ENCODE measurements at places on chromosomes 2 and 18. TPM values are rescaled to one million over a fixed set of nuclear protein-coding genes. Genes with fewer than 3 reads are reported as not detected.

DNA sequence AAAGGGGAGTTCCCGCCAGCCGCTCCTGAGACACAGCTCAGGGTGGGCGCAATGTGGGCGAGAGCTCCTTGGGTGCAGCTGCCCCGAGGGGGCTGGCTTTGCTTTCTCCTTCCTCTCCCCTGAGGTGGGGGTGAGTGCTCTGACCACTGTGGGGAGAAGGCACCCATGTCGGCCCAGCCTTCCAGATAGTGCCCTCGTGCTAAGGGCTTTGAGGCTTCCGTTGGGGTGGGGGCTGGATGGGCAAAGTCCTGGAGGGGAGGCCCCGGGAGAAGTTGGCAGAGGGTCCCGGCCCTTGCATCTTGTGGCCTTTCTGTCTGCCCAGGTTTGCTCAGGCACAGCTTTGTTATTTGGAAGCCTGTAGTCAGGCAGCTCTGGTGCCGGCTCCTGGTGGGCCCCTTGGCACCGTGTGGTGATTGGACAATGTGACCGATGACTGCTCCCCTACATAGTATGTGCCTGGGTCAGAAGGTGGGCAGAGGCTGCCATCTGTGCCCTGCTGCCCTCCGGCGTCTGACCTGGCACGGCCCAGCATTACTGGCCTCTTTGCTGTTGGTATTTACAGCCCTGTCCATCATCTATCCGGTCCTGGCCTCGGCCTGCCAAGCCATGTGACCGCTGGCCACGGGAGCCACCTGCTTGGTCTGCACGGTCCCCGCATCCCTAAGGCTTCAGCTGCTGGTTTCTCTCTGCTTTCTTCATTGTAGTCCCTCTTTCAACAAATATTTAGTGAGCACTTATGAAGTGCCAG is 50.8 kb downstream of the TWIST2 start:
- no peak for DNase-seq

- peak; percentile 20 for DNase-seq
Observed at GRCh38 chr2:172050479-172051125, 34.7 kb upstream of the DLX1 start.

GRCh38 chr2:157790780-157791179 is 85.3 kb downstream of the ACVR1 start:
- DNase-seq = peak; percentile 27

NRP2 gene
- total RNA-seq = 19.9 TPM

UGT1A4 gene
- total RNA-seq = not detected

- peak; percentile 69 for DNase-seq
Observed at GRCh38 chr2:133673305-133673905, 105.1 kb upstream of the NCKAP5 start.

GRCh38 chr2:202141329-202141947 is 68.4 kb downstream of the KIAA2012 start:
- no peak for DNase-seq

DNA sequence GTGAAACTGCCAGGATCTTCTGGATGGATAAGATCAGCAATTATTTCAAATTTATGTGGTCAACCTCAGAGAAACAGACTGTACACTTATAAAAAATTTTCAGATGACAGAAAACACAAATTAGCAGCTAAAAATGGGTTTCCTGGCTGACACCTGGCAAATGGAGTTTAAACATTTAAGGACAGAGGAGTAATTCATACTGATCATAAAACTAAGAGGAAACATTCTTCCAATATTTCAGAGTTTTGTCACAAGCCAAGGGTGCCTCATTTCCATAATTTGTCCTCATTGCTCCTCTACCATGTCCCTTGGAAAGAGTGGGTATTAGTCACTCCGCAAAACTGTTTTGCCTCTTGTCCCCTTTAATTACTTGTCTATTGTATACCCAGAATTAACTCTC is 70.2 kb downstream of the TMEFF2 start:
- DNase-seq = no peak

MYO5B gene
- total RNA-seq = 0.98 TPM

DNA sequence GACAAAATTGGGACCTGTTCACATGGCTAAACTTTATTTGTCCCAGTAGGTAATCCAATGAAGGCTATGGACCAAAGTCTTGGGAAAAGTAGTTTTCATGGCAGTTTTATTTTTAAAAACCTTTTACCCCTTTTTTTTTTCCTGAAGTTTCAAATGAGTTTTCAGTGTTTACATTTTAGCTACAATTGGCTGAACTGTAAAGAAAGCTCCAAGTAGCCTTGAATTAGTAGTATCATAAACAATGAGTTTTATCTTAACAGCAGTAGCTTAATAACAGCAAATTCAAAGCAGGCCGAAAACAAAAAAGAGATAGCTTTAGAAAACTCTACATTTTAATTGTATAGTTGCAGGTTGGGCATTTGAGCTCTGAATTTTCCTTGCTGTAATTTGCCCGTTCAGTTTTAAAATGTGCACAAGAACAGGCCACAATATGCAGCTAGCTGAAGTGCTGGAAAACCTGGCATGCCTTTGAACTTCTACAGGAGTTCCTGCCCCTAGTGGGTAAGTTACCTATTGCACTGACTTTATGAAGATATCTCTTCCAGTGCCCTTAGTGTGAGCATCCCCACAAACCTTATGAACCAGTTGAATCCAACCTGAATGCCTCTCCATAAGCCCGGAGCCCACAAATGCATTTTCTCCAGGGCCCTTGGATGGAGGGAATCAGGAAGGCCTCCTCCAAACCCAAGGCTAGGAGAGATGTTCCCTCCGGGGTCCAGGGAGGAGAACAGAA is 106.7 kb downstream of the XRCC5 start:
- peak; percentile 20 for DNase-seq

GRCh38 chr18:303011-303410 is 35.2 kb upstream of the THOC1 start:
- no peak for DNase-seq

DNA sequence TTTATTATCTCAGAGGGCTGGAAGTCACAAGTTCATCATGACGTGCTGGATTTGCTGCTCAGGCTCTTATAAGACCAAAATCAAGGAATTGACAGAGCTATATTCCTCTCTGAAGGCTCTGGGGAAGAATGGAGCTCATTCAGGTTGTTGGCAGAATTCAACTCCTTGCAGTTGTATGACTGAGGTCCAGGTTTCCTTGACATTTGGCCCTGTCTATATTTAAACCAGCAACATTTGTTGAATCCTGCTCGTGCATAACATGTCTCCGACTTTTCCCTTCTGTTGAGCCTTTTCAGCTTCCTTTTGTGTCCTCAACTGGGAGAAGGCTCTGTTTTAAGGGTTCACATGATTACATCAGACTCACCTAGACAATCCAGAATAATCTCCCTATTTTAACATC is 203.4 kb downstream of the PDE11A start:
- no peak for DNase-seq

GRCh38 chr2:68907232-68907919 is 36.2 kb upstream of the BMP10 start:
- no peak for DNase-seq

DNA sequence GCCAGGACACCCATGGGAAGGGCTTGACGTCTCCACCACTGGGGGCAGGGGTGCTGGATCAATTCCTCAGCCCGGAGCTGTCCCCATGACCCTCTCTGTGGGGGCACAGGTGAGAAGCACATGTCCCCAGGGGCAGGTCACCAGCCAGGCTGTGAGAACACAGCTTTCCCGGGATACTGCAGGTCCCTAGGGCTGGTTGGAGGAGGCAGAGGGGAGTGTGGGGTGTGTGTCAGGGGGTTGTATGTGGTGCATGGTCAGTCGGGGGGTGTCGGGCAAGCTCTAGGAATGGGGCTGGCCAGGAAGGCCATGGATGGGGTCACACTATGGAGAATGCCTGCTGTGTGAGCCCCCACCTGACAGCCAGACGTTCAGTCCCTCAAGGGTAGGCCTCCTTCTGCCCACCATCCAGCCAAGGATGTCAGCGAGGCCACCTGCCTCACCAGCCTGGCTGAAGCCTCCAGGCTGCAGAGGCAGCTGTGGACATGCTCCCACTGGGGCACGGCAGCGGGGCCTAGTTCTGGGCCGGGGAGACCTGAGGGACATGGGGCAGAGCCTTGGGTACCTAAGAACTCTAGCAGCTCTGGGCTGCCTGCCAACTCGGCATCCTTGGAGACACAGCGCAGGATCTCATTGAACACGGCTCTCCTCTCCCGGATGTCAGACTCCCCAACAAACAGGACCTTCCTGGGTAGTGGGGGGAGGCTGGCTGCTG is 10.3 kb downstream of the HS1BP3 start:
- peak; percentile 45 for DNase-seq

DNA sequence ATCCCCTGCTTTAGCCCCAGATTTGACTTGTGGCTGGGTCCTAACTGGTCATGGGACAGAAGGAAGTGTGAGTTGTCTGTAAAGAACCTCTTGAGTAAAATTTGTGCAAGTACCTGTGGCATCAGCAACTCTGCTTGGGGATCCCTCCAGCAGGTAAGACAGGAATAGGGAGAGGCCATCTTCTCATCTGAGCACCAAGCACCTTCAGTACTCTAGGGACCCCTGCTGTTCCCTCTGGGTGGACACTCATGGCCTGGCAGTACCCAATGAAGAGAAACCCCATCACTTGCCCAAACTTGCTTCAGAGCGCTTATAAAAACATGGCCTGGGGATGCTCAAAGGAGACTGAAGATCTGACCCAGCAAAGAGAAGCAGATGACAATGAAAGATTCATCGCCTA is 297.8 kb downstream of the SP3 start:
- no peak for DNase-seq

DNA sequence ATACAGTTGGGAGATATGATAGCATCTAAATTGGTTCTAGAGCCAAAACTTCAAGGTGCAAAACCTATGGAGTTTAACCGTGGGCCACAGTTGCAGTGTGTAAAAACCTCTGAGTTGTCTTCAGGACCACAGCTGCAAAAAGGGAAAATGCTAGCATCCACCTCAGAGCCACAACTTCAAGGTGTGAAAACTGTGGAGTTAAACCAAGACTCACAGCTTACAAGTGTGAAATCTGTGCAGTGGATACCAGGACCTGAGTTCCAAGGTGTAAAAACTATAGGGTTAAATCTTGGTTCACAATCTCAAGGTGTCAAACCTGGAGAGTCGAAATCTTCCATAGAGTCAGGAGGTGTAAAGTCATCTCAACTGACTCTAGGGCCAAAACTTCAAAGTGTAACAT is 10.4 kb upstream of the ZNF512 start:
- DNase-seq = no peak

Measured in muscle of leg (tissue), 16 donors.